ENCODE measurements at places on chromosomes 11 and 22.

- DNase-seq, result no peak
Measured at GRCh38 chr11:15551901-15552851, 437.5 kb downstream of the INSC start.

GRCh38 chr11:3808861-3809623 lies 682 bp downstream of the PGAP2 start:
- peak; percentile 17 for DNase-seq

DNA sequence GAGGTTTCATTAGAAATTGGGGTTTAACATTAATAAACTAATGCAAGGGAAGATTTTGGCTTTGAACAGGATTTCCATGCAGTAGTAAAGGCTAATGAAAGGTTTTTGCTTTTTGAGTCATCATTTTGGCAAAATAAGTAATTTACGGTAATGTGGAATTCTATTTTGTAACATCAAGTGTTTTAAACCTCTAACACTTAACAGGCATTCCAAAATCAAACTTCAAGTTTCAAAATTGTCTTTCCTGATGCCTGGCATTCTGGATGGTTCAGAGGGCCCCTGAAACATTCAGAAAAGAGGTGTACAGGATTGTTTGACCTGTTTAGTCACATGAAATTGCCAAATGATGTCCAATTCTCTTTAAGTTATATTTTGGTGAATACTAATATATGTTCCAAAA lies 90.4 kb upstream of the GNAZ start:
- no peak for DNase-seq

DNA sequence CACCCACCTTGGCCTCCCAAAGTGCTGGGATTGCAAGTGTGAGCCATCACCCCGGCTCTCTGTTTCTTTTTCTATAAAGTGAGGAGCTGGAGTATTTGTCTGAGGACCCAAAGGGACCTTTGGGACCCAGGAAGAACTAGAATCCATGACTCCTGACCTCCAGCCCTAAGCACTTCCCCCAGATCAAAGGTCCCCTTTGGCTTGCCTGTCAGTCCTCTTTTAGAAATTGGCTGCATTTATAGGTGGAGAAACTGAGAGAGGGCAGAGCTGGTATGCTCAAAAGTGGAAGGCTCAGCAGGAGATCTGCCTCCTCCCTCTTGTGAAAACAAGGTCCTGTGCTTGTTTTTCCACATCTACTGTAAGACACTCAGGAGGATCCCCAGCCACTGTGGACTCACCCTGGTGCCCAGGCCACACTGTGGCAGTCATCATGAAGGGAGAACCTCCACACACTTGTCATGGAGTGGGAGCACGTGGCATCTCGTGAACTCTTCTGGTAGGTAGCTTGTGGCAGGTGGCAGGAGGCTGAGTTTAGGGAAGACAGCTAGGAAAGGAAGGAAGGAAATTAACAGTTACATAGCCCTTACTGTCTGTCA lies 12.4 kb upstream of the PLEKHA7 start:
- no peak for DNase-seq

GRCh38 chr11:17771415-17771814 lies 36.8 kb downstream of the KCNC1 start:
- no peak for DNase-seq

DNA sequence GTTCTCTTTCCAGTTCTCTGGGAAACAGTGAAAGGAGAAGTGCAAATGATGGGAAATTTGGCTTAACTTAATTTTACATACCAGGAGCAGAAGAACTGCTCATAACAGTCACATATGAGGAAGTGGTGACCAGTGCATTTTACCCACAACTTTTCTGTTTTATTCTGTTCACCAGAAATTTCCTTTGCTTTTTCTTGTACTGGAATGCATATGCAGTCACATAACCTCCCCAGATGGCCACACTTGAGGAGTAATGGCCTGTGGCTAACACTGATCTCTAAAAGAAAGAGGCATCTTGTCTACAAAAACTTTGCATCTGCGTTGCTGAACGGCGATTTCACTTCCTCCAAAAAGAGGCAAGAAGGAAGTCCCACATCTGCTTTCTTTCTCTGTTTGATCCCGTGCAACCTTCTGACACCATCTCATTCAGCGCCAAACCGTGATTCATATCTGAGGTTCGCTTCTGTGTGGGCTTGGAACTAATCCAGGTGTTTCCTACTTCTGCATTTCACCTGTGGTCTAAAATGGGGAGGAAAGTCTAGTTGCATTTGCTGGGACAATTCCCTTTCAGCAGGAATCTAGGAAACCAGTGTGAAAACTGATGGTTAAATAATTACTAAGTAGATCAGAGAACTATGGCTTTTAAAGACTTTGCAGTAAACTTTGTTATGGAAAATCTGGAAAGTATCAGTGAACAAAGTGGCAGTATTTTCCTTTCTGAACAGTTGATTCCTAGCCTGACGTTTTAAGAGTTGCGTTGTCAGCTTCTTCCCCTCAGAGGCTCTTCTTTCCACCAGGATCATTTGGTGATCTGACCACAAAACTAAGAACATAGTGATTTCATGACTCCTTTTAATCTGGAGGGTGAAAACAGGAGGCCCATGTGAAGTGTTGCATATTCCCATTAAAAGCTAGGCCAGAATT lies 4.2 kb upstream of the MPEG1 start:
- DNase-seq, result no peak

GRCh38 chr11:74773476-74773875 lies 24.8 kb downstream of the RNF169 start:
- no peak for DNase-seq

GRCh38 chr22:49583341-49583740 lies 244.3 kb downstream of the BRD1 start:
- no peak for DNase-seq

DNA sequence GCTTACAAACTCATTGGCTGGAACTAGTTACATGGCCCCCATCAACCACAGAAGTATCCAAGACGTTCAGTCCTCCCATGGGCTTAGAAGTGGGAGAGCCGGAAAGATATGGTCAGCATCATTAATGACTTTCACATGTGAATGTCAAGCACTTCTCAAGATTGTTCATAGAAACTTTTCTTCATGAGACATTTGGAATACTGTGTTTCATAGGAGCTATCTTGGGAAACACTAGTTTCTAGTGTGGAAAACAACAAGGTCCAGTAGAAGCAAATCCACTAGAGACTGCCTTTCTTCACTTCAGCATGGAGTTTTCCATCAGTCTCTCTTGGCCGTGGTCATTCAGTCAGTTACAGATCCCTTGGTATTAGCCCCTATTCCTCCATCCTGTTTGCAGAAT lies 160.9 kb downstream of the C11orf91 start:
- DNase-seq, result no peak

DNA sequence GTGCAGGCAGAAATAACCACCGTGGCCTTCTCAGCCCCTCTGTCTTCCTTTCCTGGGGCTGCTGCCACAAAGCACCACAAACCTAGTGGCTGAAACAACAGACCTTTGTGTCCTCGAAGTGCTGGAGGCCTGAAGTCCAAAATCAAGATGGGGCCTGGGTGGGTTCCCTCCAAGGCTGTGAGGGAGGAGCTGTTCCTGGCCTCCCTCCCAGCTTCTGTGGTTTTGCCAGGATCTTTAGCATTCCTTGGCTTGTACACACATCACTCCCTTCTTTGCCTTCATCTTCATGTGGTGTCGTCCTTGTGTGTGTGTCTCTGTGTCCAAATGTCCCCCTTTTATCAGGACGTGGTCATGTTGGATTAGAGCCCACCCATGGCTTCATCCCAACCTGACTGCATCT lies 29.0 kb upstream of the PARVG start:
- DNase-seq, result peak; percentile 82

DNA sequence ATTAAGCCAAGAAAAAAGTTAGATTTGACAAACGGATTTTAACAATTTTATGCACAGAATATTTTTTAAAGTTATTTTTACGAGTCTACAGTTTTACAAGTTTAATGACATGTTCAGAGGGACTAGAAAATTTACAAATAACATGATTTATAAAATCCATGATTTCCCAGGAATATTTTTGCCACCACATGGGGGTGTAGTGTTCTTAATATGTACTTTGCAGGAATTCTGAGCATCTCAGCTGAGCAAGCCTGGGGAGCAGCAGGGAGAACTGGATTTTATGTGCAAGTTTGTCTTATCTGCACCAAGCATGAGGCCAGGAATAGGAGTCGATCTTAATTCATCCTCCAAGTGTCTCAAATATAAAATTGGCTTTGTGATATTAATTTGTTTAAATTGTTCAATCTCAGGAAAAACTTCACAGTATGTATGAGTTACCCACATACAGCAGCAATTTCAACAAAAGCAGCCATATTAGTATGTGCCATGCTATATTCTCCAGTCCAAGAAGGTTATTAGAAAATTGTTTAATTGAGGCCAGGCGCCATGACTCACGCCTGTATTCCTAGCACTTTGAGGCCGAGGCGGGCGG lies 826.3 kb downstream of the DLG2 start:
- DNase-seq, result peak; percentile 35

DNA sequence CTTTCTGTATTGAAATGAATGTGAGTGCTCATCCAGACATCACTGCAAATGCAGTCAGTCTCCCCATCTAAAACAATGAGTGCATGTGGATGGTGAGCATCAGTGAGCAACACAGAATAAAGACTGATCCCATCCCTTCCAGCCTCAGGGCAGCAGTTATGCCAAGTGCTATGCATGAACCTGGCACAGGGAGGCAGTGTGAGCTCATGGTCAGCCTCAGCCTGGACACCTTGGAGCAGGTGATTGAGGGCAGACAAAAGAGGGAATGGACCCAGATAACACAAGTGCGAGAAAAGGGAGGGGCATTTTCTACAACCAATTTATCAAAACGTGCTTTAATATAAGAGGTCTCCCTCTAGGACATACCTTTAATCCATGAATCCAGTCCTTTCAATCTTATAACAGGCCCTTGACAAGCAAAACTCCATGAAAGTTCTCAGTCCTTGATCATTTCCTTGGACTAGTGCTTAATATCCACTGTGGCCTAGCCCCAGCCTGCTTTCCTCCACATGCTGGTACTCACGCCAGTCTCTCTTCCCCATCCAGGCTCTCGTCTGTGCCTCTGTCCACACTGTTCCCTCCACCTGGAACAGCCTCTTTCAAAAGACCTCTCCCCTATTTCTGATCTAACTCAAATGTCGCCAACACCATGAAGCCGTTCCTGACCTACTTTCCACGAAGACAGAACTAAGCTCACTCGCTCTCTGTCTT lies 50.5 kb upstream of the LRRC55 start:
- no peak for DNase-seq

DNA sequence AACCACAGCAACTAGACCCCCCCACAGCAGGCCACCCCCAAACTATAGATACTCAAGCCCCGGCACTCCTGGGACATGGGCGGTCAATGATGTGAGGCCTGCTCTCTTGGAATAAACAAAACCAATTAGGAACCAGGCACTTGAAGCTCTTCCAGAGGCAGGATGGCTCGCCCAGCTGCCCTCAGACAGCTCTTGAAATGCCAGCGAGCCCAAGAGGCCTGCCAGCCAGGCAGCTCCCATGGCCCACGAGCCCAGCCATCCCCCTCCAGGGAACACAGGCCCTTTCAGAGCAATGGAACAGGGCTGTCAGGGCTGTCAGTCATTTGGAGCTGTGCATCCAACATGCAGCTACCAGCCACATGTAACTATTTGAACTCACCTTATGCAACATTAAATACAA lies 34.0 kb upstream of the TFIP11 start:
- DNase-seq, result no peak

DNA sequence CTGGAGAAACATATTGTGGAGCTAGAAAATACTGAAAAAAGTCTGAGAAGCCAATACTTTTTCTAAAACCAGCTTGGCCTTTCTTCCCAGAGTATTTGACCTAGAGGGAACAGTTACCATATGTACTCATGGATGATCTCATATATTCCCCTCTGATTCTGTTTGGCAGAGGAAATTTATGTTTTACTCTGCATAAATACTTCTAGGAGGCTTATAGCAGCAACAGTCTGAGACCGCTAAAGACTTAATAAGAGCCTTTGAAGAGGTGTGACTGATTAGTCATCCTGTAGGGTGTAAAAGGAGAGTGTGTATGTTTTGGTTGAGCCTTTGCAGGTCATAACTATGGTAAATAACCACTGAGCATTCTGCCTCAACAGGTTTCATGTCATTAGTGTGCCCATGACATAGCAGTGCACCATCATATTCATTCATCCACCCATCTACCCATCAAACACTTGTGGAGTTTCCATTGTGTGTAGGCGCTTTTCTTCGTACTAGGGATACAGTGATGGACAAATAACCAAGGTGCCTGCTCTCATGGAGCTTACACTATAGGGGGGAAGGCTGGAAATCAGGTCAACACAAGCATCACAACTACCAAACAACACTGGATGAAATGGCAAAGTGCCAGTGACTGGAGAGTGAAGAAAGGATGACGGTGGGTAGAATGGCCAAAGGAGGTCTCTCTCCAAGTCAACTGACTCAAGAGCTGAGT lies 44.5 kb downstream of the TRAF6 start:
- DNase-seq, result peak; percentile 70

DNA sequence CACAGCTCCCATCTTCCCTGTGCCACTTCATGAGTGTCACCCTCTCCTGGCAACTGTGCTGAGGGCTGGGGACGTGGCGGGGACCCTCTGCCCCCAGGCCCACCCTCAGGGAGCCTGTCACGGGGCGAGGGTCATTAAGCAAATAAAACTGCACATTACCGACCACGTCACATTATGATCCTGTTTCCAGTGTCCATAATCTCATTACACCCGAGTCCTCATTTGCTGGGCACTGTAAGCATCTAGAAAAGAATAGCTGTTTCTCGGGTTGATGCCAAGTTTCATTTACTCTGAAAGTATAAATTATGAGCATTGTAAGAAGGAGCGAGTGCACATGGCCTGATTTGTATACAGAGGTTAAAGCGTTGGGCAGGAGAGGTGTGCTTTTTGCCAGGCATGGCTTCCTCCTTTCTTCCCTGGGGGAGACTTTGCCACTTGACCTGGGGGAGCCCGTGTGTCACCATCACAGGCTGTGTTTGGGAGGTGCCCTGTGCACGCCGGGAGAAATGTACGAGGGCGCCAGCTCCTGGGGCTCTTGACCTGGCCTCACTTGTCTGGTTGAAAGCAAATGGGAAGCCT lies 50.5 kb downstream of the LRP5 start:
- DNase-seq, result no peak

DNA sequence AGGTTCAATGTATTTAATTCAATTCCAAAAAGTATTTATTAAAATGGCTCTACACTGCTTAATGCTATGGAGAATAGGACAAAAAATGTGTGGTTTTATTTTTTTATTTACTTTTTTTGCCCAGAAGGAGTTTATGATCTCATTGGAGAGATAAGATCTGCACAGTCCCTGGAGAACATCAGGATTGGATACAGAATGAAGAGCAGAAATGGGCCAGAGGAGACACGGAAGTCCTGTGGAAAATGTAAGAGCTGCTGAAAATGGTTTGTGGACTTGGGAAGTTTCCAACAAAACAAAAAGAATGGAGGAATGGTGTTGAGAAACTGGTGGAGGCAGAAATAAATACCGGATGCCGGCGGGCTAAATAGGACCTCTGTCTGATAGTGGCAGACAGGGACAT lies 554.6 kb downstream of the OPCML start:
- DNase-seq, result no peak

- DNase-seq, result peak; percentile 38
Measured at GRCh38 chr11:122633219-122633829, 22.2 kb upstream of the UBASH3B start.

GRCh38 chr11:134664447-134665187 lies 252.6 kb upstream of the B3GAT1 start:
- no peak for DNase-seq
